ENCODE measurements at places on chromosomes 7 and 10.
A peak's percentile ranks its signal among the peaks of the same experiment; 100 is the strongest.

DNA sequence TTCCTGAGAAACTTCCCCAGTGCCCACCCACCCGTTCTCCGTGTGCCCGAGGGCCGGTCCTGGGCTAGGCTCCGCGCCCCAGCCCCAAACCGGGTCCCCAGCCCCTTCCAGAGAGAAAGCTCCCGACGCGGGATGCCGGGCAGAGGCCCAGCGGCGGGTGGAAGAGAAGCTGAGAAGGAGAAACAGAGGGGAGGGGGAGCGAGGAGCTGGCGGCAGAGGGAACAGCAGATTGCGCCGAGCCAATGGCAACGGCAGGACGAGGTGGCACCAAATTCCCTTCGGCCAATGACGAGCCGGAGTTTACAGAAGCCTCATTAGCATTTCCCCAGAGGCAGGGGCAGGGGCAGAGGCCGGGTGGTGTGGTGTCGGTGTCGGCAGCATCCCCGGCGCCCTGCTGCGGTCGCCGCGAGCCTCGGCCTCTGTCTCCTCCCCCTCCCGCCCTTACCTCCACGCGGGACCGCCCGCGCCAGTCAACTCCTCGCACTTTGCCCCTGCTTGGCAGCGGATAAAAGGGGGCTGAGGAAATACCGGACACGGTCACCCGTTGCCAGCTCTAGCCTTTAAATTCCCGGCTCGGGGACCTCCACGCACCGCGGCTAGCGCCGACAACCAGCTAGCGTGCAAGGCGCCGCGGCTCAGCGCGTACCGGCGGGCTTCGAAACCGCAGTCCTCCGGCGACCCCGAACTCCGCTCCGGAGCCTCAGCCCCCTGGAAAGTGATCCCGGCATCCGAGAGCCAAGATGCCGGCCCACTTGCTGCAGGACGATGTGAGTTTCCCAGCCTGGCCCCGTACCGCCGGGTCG lies at the start of gene SCD:
SCD (plus strand) TSS at position 469 of the 803 bp plus-strand sequence; CDS start at position 741, 272 bp downstream.
- peak; percentile 85 for DNase-seq

DNA sequence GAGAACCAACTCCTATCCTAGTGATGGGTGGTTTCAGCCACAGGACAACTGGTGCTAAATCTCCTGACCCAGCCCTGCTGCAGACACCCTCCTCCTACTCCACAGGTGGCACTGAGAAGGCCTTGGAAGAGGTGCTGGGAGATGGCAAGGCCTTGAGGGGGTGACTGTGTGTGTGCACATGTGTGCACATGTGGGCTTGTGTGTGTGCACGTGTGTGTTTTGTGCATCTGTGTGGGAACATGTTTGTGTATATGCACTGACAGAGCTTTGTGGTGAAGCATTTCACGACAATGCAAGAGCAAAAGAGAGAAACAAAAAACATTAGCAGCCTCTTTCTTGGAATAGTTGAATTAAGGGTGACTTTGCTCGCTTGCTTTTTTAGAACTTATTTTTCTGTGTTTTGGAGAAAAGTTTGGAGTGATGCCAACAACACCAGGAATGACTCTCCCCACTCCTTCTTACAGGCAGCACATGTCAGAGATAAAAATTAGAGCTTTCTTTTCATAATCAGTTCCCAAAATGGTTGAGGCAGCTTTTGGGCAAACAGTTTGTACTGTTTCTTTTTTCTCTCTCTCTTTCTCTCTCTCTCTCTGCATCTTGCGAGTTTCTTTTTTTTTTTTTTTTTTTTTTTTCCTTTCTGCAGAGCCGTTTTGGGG lies 69.5 kb downstream of the SEC61G start:
- DNase-seq = no peak

DNA sequence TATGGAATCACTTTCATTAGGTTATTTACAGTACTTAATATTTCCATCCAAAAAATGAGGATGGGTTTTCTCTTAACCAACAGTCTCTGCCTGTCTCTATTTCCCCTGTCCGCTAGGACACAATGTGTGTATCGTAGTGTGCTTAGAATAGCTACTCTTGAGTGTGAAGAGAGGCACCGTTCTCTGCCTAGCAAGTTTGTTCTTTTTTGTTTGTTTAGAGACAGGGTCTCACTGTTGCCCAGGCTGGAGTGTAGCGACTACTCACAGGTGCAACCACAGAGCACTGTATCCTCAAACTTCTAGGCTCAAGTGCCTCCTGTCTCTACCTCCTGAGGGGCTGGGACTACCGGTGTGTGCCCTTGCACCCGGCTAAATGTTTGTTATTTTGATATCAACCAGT lies 121.9 kb downstream of the ANK3 start:
- DNase-seq = no peak

DNA sequence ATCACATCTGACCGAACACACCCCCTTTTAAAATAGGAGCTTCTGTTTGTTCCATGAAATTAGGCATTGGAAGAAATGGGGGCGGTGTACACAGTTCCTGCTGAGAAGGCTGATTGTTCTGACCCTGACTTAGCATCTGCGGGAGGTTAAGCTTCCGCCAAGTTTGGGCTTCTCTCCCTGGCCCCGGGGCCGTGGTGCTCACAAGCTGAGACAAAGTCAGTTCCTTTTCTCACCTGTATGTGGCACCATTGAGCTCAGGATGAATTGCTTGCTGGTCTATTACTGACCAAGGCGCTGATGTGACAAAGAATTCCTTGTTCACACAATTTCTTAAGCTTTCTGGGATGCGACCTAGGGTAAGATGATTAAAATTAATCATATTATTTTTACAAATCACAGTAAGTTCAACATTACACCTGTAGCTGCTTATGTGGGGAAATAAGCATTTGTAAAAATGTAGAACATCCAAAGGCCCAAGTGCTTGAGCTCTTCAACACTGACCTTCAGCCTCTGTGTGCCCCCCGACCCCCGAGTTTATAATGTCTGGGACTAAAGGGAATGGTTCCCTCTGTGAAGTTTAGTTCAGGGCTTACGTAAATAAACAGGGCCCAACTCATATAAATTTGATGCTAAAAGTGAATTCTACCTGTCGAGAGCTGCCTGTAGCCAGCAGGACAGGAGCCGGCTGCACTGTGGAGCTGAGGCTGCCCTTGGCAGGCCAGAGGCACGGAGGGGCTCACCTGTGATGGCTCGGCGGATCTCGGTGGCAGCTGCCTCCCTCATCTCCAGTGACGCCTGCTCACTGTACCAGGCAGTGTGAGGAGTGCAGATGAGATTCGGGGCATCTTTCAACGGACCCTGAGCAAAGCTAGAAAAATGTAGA lies 50.8 kb downstream of the ZRANB1 start:
- DNase-seq = peak; percentile 35

DNA sequence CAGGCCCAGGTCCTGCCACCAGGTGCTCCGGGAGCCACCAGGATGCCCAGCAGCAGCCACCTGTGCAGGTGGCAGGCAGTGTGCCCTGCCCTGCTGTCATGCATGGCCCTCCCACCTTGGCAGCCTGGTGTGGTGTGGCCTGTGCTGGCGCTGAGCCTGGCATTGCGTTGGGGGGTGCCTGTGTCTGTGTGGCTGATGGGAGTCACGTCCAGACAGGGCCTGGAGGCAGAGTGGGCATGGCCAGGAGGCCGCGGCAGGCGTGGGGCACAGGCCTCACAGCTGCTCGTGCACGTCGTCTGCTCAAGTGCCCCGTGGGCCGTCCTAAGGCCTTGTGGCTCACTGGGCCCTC lies 8.7 kb downstream of the TTYH3 start:
- DNase-seq = no peak

DNA sequence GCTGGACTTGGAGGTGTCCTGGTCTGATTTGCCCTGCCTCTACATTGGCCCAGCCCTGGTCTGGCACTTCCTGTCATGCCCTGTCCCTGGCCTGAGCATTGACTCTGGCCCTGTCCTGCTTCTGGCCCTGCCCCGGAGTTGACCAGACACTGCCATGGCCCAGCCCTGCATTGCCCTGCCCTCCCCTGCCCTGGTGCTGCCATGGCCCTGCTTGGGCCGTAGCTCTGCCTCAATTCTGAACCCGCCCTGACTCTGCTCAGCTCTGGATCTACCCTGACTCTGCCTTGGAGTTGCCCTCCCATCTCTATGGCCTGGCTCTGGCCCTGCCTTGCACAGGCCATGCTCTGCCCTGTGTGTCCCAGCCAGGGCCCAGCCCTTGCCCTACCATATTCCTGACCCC lies 647.1 kb downstream of the ZNF37A start:
- no peak for DNase-seq

- DNase-seq = peak; percentile 13
Measured at GRCh38 chr10:18214691-18215563, 74.7 kb downstream of the CACNB2 start.

All from CD4-positive, alpha-beta T cell treated with Interleukin-4 for 1 hour (primary cell).